ENCODE measurements at places on chromosomes 5 and 9.

DNA sequence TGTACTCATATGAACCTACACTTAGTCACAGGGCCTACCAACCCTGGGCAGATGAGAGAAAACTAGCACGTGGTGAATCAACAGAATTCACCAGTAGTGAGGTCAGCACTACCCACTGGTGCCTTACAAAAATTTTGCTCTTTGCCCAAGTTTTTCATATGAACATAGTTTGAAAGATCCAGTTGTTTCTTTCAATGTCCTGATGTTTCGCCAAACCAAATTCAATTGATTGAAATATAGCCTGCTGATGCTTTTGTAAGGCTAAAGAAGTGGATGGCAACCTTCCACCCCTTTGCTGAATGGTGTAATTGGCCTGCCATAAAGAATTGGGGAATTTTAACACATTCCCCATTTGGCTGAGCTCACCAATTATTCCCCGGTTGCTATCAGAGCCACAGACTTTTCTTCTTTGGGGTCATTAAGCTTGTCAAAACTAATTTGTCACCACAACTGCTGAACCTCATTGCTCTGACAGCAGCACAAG lies 339.2 kb downstream of the GLIS3 start:
- no peak for DNase-seq

- DNase-seq, result no peak
Observed at GRCh38 chr5:119452060-119452372, 281 bp upstream of the HSD17B4 start.

DNA sequence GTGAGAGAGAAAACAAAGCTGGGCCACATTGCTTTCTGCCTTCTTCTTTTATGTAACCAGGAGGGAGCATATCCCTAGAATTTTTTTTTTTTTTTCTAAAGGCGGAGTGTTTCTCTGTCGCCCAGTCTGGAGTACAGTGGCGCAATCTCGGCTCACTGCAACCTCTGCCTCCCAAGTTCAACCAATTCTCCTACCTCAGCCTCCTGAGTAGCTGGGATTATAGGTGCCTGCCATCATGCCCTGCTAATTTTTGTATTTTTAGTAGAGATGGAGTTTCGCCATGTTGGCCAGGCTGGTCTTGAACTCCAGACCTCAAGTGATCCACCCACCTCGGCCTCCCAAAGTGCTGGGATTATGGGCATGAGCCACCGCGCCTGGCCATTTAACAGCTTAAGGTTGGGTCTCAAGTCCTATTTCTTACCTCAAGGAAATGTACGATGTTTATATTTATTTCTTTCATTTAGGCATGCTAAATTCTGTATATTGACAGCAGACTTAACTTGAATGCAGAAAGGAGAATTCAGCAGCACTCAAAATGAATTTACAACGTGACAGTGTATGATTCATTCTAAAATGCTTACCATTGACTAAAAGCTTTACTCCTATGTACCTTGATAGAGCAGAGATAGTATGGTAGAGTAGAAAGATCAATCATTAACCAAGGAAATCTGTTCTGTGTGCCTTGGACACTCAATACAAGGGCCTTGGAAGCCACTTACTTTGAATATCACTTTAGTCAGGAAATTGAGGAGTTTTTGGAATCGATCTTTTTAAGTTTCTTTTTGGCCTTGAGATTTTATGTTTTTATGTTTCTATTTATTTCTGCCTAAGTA lies 100.9 kb downstream of the F2RL2 start:
- DNase-seq, result no peak

DNA sequence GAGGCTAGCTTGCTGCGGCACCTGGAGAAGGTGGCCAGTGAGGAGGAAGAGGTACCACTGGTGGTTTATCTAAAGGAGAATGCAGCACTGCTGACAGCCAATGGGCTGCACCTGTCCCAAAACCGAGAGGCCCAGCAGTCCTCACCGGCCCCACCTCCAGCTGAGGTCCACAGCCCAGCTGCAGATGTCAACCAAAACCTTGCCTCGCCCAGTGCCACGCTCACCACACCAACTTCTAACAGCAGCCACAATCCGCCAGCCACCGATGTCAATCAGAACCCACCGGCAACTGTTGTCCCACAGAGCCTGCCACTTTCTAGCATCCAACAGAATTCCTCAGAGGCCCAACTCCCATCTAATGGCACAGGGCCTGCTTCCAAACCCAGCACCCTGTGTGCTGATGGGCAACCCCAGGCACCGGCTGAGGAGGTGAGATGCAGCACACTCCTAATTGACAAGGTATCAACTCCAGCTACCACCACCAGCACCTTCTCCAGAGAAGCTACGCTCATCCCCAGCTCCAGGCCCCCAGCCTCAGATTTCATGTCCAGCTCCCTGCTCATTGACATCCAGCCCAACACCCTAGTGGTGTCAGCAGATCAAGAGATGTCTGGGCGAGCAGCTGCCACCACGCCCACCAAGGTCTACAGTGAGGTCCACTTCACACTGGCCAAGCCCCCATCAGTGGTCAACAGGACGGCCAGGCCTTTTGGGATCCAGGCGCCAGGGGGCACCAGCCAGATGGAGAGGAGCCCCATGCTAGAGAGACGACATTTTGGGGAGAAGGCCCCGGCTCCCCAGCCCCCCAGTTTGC lies 8.0 kb downstream of the SYNPO start:
- DNase-seq, result no peak

GRCh38 chr9:29514862-29515261 lies 1941.6 kb upstream of the C9orf72 start:
- DNase-seq, result no peak
